ENCODE measurements at places on chromosomes 5 and 9. TPM values are rescaled to one million over a fixed set of nuclear protein-coding genes. Genes with fewer than 3 reads are reported as not detected.

DNA sequence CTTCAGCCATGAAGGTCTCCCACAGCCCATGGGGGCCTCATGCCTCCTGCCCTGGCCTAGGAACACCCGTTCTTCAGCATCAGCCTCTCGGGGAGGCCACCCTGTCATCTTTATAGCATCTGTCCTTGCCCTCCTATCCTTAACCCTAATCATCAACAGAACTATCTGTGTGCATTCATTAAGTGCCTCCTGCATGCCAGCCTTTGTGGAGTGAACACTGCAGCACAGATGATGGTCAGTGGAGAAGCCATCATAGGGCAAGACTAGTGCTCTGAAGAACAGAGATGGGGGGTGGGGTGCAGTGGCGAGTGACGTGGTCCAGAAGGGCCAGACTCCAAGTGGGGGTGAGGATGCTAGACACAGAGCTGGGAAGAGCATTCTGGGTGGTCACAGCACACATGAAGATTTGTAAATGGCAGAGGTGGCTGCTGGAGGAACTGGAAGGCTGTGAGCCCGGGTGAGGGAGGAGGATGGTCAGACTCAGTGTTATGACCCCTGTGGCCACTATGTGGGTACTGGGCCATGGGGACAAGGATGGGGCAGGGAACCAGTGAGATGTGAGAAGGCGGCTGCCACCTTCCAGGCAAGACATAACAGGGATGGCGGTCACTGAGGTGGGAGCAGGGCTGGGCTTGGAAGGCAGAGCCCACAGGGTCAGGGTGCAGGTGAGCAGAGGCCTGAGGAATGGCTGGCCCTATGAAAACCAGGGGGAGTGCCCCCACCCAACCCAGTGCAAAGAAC is 3.6 kb upstream of the CARD19 start:
- DNase-seq: peak; percentile 45

- DNase-seq: no peak
Measured at GRCh38 chr5:7398596-7399280, 2.8 kb downstream of the ADCY2 start.

DNA sequence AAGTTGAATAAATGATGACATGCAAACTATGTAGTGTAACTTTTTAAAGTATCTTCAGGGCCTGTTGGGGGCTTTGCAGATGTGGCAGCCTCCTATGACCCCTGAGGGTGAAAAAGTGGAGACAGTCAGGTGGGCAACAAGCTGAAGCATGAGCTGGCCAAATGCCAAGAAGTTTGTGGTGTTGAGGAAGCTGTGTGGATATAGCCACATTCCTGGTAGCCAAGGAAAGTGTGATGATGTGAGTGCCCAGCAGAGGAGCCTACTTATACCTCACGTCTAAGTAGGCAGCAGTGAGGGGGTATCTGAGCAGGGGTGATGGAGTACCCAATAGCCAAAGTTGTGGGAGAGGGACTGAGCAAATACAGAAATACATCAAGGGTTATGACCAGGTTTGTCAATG is 621.2 kb upstream of the CDH6 start:
- DNase-seq: no peak

GRCh38 chr9:87276851-87277261 is 220.8 kb upstream of the DAPK1 start:
- DNase-seq: no peak

- DNase-seq: no peak
Measured at GRCh38 chr9:2138646-2139045, 123.5 kb downstream of the SMARCA2 start.

GRCh38 chr9:112104901-112105300 is 70.2 kb downstream of the SUSD1 start:
- no peak for DNase-seq

DNA sequence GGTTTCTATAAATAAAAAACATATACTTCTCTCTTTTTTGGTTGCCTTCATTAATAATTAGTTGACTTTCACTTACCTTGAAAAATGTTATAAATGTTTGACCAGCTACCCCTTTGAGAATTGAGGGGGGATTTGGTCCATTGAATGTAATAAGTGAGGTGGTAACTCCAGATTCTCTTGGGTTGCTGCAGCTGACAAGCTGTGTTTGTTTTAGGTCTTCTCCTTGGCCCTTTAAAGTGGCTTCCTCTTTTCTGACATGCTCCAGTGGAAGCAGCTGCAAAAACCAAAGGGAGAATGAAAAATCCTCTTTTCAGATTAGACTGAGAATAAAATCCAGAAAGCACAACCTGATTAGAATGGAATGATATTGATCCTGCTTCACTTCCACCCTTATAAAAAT is 410.5 kb downstream of the TMEM38B start:
- no peak for DNase-seq

DNA sequence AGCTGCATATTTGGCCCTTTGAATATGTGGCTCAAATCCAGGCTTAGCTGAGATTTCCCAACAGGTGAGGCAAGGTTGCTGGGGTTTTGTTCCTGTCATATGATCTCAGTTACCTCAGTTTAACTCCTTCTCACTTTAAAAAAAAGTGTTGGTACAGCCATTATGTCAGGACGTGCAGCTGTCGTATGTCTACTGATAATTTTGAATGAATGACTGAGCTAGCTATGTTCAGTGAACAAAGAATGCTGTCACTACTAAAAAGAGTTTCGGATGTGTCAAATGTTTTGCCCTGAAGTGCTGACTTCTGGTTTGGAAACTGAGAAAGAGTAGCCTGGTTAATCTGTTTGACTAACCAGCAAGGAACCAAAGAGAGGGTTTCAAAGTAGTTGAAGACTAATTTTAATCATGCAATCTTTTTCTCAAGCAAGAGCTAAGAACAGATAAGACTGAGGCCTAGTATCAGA is 106.3 kb upstream of the NR3C1 start:
- DNase-seq: no peak

The PRLR gene
- 2.5 TPM for total RNA-seq

The S1PR3 gene
- 90.5 TPM for total RNA-seq

DNA sequence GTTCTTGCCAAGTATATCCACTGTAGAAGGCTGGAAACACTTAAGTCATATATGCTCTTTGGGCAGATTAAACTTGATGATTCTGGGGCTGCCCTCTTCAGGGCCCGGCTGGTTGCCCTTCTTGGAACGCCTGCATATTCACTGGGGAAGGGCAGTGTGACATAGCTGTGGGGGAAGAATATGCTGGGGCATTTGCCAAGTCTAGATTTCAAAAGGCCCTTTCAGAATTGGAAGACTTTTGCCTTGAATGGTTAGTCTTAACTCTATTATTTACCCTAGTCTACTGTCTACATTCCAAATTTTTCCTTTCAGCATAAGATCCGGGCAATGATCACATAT is 161.2 kb upstream of the PITX1 start:
- no peak for DNase-seq

The INSL4 gene
- total RNA-seq: not detected

The TUSC1 gene
- 23.1 TPM for total RNA-seq

DNA sequence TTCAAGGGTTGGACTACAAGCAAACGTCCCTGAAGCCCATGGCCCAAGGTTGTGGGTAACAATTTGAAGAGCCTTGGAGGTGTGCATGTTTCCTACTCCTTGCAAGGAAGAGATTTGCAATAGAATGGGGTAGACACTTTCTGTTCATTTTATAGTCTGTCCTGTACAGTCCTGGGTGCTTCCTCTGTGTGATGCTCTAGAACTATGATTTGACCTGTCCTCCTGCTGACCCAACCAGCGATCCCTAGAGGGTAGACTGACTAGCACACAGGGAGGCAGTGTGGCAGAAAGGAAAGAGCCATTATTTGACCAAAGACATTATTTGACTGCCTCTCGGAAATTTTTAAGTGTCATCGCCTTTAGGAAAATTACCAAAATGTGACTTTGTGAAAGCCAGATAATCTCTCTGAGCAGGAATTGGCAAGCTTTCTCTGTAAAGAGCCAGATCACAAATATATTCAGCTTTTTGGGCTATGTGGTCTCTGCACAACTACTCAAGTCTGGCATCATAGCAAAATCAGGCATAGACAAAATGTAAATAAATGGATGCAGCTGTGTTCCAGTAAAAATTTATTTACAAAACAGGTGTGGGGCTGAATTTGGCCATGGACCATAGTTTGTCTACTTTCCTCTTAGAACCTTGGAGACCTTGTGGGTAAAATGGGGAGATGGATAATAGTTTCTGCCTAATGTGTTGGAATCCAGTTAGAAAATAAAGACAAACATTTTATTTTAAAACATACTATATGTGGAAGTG is 106.8 kb downstream of the DMRT2 start:
- no peak for DNase-seq

The BTNL9 gene
- total RNA-seq: 22.6 TPM

The SNCB gene
- total RNA-seq: not detected

- DNase-seq: peak; percentile 73
Measured at GRCh38 chr9:121783521-121784507, 132.4 kb downstream of the DAB2IP start.

GRCh38 chr5:35852773-35853172 is 3.9 kb upstream of the IL7R start:
- DNase-seq: no peak

GRCh38 chr9:121950441-121950840 is 142.7 kb downstream of the TTLL11 start:
- DNase-seq: no peak

The EPB41L4B gene
- 0.62 TPM for total RNA-seq

The TNFSF8 gene
- 3.0 TPM for total RNA-seq

The FAM153A gene
- total RNA-seq: 3.4 TPM

The MARCHF3 gene
- 14.1 TPM for total RNA-seq

DNA sequence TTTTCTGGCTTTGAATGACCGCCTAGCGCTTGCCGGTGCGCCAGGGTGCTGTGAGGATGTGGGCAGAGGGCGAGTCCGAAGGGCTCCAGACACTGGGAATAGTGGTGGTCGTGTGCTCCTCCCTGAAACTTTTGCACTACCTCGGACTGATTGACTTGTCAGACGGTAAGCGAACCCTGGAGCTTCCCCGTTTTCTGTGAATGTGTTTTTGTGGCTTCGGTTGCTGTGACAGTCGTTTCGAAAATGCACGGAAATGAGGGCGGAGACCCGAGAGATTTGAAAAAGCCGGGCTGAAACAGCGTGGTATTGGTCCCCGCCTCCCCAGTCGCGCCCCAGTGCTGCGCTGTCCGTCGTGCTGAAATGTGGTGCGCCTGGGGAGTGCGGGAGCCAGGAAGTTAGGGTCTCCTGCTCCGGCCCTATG is 102.5 kb upstream of the GABRP start:
- no peak for DNase-seq

DNA sequence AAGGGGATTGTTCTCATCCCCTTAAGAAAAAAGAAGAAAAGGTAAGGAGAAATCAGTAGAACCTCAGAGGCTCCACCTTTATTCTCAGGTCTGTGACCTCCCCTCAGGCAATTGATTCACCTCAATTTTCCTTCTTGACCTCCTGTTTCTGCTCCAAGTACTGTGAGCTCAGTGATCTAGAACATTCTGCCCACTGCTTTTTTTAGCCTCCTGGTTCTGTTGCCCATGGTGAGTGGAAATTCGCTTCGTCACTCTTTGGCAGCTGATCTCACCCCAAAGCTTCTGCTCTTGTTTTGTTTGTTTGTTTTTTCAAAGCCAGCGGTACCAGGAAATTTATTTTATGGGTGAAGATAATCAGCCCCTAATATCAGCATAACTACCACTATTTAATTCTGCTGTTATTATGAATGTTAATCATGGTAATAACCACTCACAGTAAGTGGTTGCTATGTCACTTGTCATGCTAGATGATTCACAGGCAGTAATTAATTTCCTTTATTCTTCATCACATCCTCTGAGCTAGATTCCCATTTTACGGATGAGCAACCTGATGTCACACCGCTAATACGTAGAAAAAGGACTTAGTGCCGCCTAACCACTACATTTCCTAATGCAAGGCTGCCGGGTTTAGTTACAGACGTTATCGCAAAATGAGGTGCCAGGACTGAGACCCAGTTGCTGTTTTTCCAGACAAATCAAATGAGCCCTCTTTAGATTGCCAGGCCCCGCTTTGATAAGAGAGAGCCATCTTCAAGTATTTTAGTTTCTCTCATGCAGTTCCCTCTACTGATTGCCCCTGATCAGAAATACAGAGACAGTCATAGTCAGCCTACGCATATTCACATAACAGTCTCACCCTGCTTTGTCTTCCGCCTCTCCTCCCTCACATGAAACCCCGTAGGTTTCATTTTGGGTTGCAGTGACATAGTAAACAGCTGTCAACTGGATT is 78.2 kb downstream of the CYFIP2 start:
- no peak for DNase-seq

GRCh38 chr5:166961028-166961427 is 1330.4 kb upstream of the WWC1 start:
- no peak for DNase-seq

GRCh38 chr9:114005371-114006154 is 72.5 kb downstream of the AMBP start:
- peak; percentile 54 for DNase-seq

DNA sequence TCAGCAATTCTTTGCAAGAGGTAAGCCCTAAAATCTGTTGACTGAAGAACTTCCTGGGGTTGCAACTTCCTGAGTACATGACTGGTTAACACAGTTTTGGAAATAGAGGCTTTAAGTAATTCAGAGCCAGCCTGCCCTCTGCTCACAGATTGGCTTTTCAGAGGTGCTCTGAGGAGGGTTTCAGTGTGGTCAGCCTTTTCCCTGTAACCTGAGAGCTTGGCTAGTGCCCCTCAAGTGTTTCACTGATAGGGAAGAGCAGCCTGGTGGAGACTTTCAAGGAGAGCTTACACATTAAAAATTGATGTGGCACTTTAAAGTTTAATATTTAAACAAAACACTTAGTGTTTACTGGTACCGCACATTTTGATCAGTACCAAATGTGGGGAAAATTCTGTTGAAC is 56.7 kb upstream of the FOXB2 start:
- DNase-seq: no peak

The IER5L gene
- total RNA-seq: 23.5 TPM

GRCh38 chr5:2895876-2896275 is 144.4 kb upstream of the IRX2 start:
- DNase-seq: peak; percentile 64

- no peak for DNase-seq
Measured at GRCh38 chr5:38163636-38164237, 94.6 kb upstream of the EGFLAM start.

The PRRT1B gene
- total RNA-seq: not detected

GRCh38 chr9:126248680-126249079 is 77.9 kb upstream of the MVB12B start:
- DNase-seq: no peak

DNA sequence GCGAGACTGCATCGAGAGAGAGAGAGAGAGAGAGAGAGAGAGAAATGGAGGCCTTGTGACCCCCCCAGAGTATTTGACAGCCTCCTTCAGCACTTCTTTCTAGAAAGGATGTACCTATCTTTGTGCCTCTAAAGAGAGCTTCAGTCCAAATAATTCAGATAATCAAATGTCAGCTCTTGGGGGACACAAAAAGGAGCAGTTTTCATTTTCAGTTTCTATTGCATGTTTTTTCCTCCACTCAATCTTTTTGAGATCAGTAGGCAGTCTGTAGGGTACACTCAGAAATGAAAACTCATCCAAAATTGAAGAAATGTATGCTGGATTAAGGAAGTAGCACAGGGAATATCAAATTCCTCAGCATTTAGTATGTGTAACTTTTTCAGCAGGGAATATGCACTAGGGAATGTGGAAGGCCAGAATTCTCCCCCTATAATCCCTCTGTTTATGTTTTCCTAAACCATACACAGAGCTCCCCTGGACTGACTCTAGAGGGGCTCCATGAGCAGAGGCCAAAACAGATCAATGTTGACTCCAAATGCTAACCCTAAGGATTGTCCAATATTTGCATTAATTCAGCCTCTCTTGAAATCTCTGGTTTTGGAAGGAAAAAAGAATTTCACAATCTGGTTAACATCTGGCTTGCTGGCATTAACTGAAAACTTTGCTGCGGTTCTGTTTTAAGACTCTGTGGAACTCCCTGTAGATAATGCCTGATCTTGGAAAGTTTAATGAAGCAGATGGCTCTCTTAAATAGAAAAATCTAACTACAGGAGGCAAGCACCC is 250.1 kb downstream of the CEMIP2 start:
- DNase-seq: no peak

The INSL6 gene
- not detected for total RNA-seq

- DNase-seq: no peak
Measured at GRCh38 chr5:122478741-122479442, 166.9 kb downstream of the SNCAIP start.
